ENCODE measurements at places on chromosomes 7 and 10.

GRCh38 chr7:34298492-34299013, 359.5 kb upstream of the NPSR1 start:
- no peak for DNase-seq

DNA sequence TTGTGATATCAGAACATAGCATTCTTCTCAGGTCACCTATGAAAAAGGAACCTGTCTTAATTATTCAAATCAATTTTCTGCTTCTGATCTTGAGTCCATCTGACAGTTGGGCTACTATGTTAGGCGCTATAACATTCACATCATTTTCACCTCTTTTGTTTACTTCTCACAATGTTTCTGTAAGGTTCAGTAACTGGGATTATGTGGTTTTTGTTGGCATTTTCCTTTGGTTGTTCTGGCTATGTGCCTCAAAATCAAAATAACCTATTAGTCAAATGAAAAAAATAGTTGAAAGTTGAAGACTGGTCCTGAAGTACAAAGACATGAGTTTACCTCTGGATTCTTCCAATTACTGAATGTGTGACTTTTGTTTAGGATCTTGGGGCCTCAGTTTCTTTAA, 221.3 kb upstream of the SMIM30 start:
- DNase-seq, result no peak

DNA sequence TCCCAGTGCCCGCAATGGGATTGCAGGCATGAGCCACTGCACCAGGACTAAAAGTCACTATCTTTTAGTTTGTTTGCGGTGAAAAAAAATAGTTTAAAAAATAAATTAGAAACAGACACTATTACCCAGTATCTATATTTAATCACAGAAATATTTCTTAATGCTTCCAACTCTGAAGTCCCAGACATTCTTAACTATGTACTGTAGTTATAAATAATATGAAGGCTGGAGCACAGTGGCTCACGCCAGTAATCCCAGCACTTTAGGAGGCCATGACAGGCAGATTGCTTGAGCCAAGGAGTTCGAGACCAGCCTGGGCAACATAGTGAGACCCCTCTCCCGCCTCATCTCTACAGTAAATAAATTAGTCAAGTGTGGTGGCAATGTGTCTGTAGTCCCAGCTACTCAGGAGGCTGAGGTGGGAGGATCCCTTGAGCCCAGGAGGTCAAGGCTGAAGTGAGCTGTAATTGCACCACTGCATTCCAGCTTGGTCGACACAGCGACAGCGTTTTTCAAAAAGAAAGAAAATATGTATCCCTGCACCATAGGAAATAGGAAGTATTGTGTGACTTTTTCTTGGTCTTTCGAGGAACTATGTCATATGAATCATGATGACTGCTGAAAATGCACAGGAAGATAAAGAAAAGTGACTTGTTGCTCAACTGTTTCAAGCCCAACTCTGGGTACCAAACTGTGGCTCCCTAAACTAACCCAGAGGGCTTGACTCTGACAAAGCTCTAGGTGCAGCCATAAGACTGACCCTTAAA, 74.9 kb upstream of the STEAP1B start:
- DNase-seq, result no peak

GRCh38 chr10:131710142-131710861, 190.5 kb upstream of the PPP2R2D start:
- DNase-seq, result no peak

GRCh38 chr10:28581916-28582315, 49.0 kb downstream of the WAC start:
- DNase-seq, result no peak

- no peak for DNase-seq
Measured at GRCh38 chr10:11504566-11505285, 106.7 kb downstream of the USP6NL start.

- no peak for DNase-seq
Measured at GRCh38 chr10:86165666-86166065, 200.9 kb downstream of the GRID1 start.

- no peak for DNase-seq
Measured at GRCh38 chr10:34938399-34938670, 123.2 kb upstream of the PARD3 start.

GRCh38 chr10:91843083-91843482, 44.9 kb downstream of the TNKS2 start:
- DNase-seq, result no peak

GRCh38 chr7:121419201-121420148, 23.4 kb upstream of the FAM3C start:
- no peak for DNase-seq

DNA sequence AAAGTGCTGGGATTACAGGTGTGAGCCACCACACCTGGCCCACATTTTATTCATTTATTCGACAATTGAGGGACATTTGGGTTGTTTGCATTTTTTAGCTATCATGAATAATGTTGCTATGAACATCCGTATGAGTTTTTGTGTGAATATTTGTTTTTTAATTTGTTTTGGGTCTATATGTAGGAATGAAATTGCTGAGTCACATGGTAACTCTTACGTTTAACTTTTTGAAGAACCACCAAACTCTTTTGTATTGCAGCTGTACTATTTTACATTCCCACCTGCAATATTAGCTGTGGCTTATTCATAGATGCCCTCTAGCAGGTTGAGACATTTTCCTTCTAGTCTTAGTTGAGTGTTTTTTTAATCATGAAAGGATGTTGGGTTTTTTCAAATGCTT, 14.4 kb downstream of the PLAC9 start:
- no peak for DNase-seq

- no peak for DNase-seq
Measured at GRCh38 chr10:101559596-101560297, 28.3 kb downstream of the POLL start.

GRCh38 chr7:141906285-141906684, 9.9 kb upstream of the OR9A4 start:
- DNase-seq, result no peak

DNA sequence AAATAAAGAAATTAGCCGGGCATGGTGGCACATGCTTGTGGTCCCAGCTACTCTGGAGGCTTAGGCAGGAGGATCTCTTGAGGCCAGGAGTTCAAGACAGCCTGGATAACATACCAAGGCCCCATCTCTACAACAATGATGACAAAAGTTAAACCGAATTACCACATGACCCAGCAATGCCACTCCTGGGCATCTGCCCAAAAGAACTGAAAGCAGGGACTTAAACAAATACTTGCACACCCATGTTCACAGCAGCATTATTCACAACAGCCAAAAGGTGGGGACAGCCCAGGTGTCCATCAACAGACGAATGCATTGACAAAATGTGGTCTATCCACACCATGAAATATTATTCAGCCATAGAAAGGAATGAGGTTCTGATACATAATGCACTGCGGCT, 83.9 kb downstream of the HIP1 start:
- no peak for DNase-seq

GRCh38 chr10:119377958-119378736, 164.4 kb downstream of the RGS10 start:
- no peak for DNase-seq

DNA sequence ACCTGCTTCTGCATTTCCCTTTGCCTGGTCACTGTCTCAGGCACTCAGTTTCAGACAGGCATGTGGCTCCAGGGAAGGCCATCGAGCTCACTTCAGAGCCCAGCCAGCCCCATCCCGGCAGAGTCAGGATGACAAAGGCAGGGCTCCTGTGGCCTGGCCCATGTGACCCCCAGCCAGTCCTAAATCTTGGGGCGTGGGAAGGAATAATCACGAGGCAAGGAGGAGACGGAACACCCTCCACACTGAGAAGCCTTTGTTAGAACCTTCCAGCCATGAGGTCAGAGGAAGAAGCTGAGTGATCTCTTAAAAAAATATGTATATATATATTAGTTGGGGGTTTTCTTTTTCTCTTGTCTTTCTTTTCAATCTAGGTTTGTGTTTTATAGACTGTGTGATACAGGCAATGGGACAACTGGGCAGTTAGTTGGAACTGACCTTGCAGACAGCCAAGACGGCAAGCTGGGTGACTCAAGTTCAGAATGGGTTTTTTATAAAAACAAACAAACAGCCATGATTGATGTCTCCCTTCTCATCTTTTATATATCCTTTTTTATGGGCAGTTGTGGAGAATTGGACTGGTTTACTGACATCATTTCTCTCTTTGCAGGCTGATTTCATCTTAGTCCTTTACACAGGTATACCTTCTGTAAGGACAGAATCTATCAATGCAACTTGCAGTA, 60.8 kb downstream of the CHN2 start:
- DNase-seq, result no peak

GRCh38 chr10:955820-956217, 24.3 kb upstream of the LARP4B start:
- DNase-seq, result no peak

- DNase-seq, result no peak
Measured at GRCh38 chr7:80748363-80749042, 110.1 kb downstream of the CD36 start.

- DNase-seq, result no peak
Measured at GRCh38 chr10:64830869-64831268, 1309.7 kb downstream of the REEP3 start.

DNA sequence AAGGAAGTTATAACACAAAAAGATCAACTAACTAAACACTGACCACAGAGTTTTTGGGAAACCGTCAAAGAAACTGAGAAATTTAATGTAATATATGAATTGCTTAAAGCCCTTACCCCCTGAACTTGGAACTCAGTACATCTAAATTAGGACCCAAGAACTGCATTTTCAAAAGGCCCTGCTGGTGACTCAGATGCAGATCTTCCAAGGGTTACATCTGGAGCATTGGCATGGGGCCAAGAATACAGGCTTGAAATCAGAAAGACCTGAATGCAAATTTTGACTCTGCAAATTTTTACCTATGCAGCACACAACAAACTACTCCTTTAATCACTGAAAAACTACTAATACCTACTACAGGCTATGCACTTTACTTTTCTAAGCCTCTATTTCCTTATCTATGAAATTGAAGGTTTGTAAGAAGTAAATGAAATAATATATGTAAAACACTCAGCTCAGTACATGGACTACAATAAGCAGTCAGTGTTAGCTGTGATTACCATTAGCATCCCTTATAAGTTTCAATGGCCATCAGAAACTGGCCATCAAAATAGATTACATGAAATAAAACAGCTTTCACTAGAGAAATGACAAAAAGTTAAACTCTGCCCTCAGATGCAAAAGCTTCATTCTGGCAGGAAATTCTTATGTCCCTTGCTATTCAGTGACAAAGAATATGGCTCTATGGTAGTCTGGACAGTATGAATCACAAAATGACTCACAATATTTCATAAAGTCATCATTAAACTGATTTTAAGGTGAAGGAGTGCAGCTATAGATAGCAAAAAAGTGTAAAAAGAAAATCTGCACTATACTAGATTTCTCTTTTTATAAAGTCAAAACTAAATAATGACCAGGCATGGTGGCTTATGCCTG, 43.6 kb downstream of the NSUN6 start:
- DNase-seq, result no peak

- DNase-seq, result no peak
Measured at GRCh38 chr10:94052281-94052680, 58.5 kb downstream of the PLCE1 start.

DNA sequence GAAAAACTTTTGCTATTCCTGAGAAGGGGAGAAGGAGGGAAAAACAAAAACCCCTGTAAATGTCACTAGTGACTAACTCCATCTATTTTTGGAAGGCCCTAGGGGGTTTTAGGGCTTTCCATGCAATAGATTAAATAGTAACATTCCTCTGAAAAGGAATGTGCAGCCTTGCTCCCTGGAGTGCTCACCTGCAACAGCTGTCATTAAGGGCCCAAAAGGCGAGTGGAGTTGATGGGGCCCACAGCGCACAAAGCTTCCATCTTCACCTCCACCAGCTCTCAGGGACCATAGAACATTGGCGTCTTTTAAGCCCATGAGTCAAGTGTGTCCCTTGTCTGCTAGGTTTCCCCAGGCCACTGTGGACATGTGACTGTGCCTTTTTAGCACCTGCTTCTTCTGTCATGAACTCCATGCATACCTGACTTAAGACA, 58.0 kb upstream of the IL6 start:
- no peak for DNase-seq

GRCh38 chr7:4070214-4070613, 611.9 kb upstream of the FOXK1 start:
- DNase-seq, result no peak

GRCh38 chr10:3402187-3402751, 229.7 kb upstream of the PITRM1 start:
- no peak for DNase-seq

DNA sequence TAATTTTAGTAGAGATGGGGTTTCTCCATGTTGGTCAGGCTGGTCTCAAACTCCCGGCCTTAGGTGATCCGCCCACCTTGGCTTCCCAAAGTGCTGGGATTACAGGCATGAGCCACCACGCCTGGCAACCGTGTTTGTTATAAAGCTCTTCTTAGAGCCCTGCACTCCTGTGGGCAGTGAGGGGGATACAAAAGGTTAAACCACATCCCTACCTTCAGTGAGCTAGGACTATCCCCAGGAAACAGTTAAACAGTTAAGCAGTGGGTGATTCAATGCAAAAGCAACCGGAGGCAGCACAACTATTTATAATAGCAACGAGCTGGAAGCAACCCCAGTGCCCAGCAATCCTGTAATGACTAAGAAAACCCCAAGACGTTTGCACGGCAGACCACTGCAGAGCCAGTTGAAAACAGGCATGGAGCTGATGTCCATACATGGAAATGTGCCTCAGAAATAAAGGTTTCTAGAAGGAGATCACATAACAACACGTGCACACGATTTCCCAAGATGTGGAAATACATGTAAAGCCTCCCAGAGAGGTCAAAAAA, 107.2 kb upstream of the LYZL2 start:
- no peak for DNase-seq

DNA sequence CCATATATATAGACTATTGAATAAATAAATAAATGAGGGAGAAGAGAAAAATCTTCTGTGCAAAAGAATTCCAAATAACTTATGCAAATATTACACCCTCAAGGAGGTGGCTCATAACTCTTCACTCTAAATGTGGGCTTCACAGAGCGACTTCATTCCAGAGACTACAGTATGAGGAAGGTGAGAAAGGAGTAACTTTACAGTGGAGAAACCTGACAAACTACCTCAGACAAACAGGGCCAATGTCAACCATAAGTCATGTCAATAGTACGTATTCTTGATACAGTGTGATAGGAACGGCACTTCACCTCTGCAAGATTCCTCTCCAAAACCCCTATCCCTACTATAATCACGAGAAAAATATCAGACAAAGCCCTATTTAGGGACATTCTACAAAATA, 158.4 kb upstream of the NAMPT start:
- DNase-seq, result no peak
